ENCODE measurements at places on chromosomes 1 and 21.

- H3K27me3 ChIP-seq = no peaks in the 10 kb centered on the region
- H3K4me3 ChIP-seq = no peak overlapping the region
- H3K36me3 ChIP-seq = no peaks in the 10 kb centered on the region
- no peak overlapping the region for H3K27ac ChIP-seq
These were observed 3.7 kb upstream of the SERPINC1 start for GRCh38 chr1:173920861-173921260.

DNA sequence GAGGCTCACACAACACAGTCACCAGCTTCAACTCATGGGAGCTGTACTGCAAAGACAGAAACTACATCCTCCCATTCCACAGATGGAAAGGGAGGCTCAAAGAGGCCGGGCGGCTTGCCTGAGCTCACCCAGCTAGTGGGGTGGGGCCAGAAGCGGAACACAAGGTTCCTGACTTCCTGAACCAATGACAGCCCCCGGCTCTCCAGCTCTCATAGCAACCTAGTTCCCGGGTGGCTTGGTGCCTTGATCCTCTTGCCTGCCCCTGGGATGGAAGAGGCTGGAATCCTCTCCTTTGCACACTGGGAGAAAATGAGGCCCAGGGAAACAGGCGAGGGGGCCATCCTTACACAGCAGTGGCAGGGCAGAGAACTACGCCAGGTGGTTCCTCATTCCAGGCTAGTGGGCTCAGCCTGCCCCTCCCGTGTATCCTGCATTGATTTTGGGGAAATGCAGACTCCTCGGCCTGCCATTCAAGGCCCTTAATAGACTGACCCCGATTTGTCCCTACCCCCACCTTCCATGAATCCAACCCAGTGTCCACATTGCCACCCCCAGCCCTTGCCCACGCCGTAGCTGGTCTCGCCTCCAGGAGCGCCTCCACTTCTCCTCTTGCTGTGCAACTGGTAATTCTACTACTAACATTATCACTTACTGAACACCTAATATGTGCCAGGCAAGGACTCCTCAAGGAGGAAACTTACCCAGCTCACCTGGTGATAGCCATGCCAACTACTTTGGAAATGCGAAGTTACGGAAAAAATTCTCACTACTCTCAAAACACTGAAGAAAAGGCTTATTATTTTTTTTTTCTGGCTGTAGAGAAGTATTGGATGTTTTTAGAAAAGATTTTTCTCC is 5.0 kb downstream of the RAP1GAP start:
- H3K27me3 ChIP-seq = no peaks in the 10 kb centered on the region
- no peak for DNase-seq
- no peak overlapping the region for H3K4me3 ChIP-seq
- no peak overlapping the region for H3K27ac ChIP-seq
- H3K4me1 ChIP-seq = 0 out of 2 replicates have a peak, but pooled peaks cover 4% of the 10 kb centered on the region

GRCh38 chr1:56064705-56065104 is 514.7 kb downstream of the PLPP3 start:
- H3K4me1 ChIP-seq = peaks cover 24% of the 10 kb centered on the region
- no peaks in the 10 kb centered on the region for H3K27me3 ChIP-seq
- peak overlapping the region; percentile 70 for H3K27ac ChIP-seq
- no peak overlapping the region for H3K4me3 ChIP-seq
- peak; percentile 46 for DNase-seq

DNA sequence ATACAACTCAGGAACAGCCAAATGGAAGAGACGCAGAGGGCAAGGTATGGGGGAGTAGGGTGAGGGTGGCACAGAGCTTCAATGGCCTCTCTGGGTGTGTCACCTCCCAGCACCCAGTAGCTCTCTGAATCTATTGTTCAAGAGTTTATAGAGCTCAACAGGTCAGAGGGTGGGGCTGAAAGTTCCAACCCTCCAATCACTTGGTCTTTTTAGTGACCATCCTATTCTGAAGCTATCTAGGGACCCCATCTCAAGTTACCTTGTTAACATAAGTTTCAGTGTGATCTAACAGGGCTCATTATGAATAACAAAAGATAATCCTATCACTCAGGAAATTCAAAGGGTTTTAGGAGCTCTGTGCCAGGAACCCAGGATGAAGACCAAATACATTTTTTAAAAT is 31.2 kb upstream of the ZNF697 start:
- no peaks in the 10 kb centered on the region for H3K4me1 ChIP-seq
- no peak overlapping the region for H3K27ac ChIP-seq
- no peak overlapping the region for H3K4me3 ChIP-seq
- no peaks in the 10 kb centered on the region for H3K36me3 ChIP-seq
- H3K27me3 ChIP-seq = no peaks in the 10 kb centered on the region

- no peak overlapping the region for H3K27ac ChIP-seq
- H3K27me3 ChIP-seq = no peaks in the 10 kb centered on the region
- H3K4me3 ChIP-seq = no peak overlapping the region
These were observed 15.4 kb upstream of the LSS start for GRCh38 chr21:46243960-46244361.

GRCh38 chr1:13651279-13651678 is 48.7 kb upstream of the PRDM2 start:
- H3K27me3 ChIP-seq = no peaks in the 10 kb centered on the region
- DNase-seq = no peak
- no peaks in the 10 kb centered on the region for H3K4me1 ChIP-seq
- no peak overlapping the region for H3K4me3 ChIP-seq
- H3K27ac ChIP-seq = no peak overlapping the region
- no peaks in the 10 kb centered on the region for H3K36me3 ChIP-seq

GRCh38 chr1:199515261-199515660 is 512.2 kb upstream of the NR5A2 start:
- no peak overlapping the region for H3K4me3 ChIP-seq
- DNase-seq = no peak
- H3K4me1 ChIP-seq = no peaks in the 10 kb centered on the region

DNA sequence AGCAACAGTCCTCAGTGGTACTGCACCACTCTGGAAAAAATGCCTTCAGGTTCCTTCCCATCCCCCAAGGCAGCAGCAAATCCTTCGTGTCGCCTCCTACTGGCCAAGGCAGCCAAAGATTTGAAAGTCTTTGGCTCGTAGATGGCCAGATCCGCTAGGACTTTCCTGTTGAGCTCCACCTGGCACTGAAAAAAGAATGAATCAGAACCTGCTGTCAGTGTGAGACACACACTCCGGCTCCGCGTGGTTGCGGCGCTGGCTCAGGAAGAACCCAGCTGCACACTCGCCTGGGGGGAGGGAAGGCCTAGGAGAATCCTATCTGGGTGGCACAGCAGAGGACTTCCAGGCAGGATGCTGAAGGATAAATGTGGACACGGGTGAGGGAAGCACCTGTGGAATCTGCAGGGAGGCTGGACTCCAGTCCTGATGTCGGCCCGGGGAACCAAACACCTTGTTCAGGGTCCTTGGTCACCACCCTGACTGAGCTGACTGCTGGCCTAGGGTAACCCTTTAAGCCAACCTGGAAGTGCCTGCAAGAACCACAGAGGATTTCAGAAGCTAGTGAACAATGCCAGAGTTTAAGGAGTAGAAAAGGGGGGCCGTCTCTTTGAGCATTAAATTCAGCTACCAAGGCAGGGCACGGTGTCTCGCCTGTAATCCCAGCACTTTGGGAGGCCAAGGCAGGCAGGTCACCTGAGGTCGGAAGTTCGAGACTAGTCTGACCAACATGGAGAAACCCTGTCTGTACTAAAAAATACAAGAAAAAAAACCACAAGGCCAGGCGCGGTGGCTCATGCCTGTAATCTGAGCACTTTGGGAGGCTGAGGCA is 3.2 kb upstream of the CCNL2 start:
- H3K36me3 ChIP-seq = peaks cover 4% of the 10 kb centered on the region
- H3K4me1 ChIP-seq = peaks cover 19% of the 10 kb centered on the region
- H3K27ac ChIP-seq = peak overlapping the region; percentile 74
- H3K27me3 ChIP-seq = no peaks in the 10 kb centered on the region
- DNase-seq = peak; percentile 60
- H3K4me3 ChIP-seq = no peak overlapping the region

DNA sequence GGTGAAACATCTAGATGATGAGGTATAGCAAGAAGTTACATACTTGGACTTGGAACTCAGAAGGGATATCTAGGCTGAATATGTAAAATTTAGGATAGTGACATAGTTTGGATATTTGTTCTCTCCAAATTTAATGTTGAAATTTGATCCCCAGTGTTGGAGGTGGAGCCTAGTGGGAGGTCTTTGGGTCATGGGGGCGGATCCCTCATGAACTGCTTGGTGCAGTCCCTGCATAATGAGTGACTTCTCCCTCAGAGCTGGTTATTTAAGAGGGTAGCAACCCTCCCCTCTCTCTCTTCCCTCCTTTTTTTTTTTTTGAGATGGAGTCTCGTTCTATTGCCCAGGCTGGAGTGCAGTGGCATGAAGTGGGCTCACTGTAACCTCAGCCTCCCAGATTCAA is 15.5 kb downstream of the ST3GAL3 start:
- DNase-seq = no peak
- no peaks in the 10 kb centered on the region for H3K4me1 ChIP-seq
- H3K36me3 ChIP-seq = no peaks in the 10 kb centered on the region

GRCh38 chr1:46723901-46724300 is 5.0 kb upstream of the EFCAB14 start:
- no peak for DNase-seq
- H3K4me3 ChIP-seq = no peak overlapping the region
- no peaks in the 10 kb centered on the region for H3K4me1 ChIP-seq
- no peaks in the 10 kb centered on the region for H3K27me3 ChIP-seq

DNA sequence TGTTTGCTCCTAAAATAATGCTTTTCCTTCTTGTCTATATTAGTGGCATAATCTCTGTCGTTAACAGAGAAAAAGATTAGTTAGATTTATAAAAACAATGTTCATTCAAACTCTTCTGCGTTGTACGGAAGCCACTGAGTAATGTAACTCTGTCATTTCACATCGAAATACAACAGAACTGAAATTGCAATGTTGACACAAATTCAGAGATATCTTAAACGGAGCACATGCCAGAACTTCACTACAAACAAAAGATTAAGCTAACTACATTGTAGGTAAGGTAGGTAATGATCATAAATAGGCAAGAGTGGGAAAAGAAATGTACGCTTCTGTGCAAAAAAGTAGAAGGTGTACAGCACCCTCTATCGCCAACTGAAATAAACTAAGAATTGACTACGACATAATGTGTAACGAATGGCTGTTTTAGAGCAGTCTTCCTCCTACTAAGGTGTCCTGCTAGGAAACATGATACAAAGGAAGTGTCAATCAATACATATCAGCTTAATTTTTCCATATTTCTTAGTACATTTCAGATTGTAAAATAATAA is 56.6 kb downstream of the PCNX2 start:
- no peaks in the 10 kb centered on the region for H3K36me3 ChIP-seq
- no peak overlapping the region for H3K4me3 ChIP-seq

DNA sequence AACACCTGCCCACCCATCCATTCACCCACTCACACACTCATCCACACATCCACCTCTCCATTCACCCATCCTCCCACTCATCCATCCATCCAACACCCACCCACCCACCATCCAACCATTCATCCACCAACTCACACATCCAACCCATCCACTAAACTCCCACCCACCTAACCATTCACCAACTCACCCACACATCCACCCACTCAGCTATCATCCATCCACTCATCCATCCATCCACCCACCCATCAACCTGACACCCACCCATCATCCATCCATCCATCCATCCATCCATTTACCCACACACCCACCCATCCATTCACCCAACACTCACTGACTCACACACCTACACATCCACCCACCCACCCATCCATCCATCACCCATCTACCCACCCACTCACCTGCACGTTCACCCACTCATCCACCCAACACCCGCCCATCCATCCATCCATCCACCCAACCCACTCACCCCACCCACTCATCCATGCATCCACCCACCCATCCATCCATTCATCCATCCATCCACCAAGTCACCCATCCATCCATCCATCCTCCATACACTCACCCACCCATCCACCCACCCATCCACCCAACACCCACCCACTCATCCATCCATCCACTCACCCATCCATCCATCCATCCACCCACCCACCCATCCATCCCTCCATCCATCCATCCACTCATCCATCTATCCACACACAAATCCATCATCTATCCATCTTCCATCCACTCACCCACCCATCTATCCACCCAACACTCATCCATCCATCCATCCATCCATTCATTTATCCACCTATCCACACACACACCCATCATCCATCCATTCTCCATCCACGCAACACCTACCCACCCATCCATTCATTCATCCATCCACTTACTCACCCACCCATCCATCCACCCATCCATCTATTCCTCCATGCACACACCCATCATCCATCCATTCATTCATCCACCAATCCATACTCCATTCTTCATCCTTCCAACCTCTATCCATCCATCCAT is 17.4 kb upstream of the PRDM16 start:
- DNase-seq = no peak
- no peaks in the 10 kb centered on the region for H3K27me3 ChIP-seq
- no peak overlapping the region for H3K27ac ChIP-seq

- DNase-seq = no peak
- H3K27me3 ChIP-seq = no peaks in the 10 kb centered on the region
- H3K4me3 ChIP-seq = no peak overlapping the region
- no peaks in the 10 kb centered on the region for H3K4me1 ChIP-seq
- no peaks in the 10 kb centered on the region for H3K36me3 ChIP-seq
These were observed 9.5 kb upstream of the GTF2B start for GRCh38 chr1:88900883-88901282.

DNA sequence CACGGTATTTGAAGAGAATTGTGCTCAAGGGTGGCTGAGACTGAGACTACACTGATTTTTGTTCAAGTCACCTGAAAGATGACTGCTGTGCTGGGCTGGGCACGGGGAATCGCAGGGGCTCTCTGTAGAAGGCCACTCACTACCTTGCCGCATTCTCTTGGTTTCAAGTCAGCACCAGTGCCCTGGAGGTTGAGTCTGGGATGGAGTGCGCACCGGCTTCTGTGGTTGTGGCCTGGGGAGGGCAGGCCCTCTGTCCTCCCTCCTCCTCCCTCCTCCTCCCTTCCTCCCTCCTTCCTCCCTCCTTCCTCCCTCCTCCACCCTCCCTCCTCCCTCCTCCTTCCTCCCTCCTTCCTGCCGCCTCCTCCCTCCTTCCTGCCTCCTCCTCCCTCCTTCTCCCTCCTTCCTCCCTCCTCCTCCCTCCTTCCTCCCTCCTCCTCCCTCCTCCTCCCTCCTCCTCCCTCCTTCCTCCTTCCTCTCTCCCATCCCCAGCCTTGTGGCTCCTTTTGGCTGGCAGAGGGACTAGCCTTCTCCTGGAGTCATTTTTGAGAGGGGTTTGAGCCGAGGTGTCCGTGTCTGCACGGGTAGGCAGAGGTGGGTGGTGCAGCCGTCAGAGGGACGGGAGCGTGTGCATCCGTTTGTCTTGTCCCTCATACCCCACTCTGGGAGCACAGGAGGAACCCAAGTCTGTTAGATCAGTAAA is 9.5 kb downstream of the RER1 start:
- H3K27me3 ChIP-seq = no peaks in the 10 kb centered on the region
- DNase-seq = no peak
- no peak overlapping the region for H3K4me3 ChIP-seq
- no peak overlapping the region for H3K27ac ChIP-seq
- H3K36me3 ChIP-seq = no peaks in the 10 kb centered on the region

All from Caco-2 (cell line).